CD8-positive, alpha-beta memory T cell (primary cell): ENCODE measurements at places on chromosomes 12 and 14. TPM values are rescaled to one million over a fixed set of nuclear protein-coding genes. Genes with fewer than 3 reads are reported as not detected.

DNA sequence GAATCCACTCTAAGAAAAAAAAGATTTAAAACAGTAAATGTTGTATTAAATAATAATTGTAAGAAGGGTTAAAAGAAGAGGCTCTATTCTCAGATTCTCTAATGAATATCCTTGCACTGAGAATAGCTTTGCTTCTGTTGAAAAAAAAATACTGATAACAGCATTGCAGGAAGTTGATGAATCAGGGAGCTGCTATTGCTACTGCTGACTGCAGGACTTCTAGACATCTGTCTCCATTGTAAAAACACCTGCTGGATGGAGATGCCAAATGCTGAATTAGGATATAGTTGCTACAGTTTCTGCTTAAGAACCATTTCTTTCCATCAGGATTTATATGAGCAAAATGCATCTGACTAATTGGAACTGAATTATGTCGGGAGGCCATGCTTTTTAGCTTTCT lies 50.3 kb upstream of the ANP32D start:
- no peaks in the 10 kb centered on the region for H3K27me3 ChIP-seq
- H3K4me3 ChIP-seq, result no peak overlapping the region
- no peak overlapping the region for H3K27ac ChIP-seq
- no peaks in the 10 kb centered on the region for H3K36me3 ChIP-seq
- no peak for DNase-seq

DNA sequence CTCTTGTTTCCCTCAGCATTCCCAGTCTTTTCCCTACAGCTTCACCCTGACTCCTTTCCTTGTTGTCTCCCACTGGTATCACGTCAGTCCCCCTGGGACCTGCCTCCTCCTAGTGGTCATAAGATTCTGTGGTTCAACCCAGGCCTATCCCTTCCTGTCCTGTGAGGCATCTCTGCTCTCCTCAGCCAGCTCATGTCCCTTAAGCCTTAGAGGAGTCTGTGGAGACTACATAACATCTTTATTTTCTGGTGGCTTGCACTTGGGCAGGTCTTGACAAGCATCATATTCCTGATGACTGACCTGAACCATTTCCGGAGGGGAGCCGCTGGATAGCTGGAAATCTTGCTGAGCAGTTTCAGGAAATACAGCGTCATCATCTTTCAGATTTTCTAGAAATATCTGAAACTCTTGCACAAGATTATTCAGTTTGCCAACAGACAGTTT lies 688 bp downstream of the C12orf71 start:
- H3K4me3 ChIP-seq, result no peak overlapping the region
- H3K4me1 ChIP-seq, result no peaks in the 10 kb centered on the region
- no peaks in the 10 kb centered on the region for H3K27me3 ChIP-seq
- H3K27ac ChIP-seq, result no peak overlapping the region
- H3K36me3 ChIP-seq, result no peaks in the 10 kb centered on the region
- DNase-seq, result no peak

GRCh38 chr12:71576496-71576895 lies 87.2 kb downstream of the ZFC3H1 start:
- H3K27me3 ChIP-seq, result no peaks in the 10 kb centered on the region
- no peaks in the 10 kb centered on the region for H3K36me3 ChIP-seq
- no peak overlapping the region for H3K27ac ChIP-seq
- no peak overlapping the region for H3K4me3 ChIP-seq

- no peak overlapping the region for H3K27ac ChIP-seq
- no peak overlapping the region for H3K4me3 ChIP-seq
- H3K27me3 ChIP-seq, result no peaks in the 10 kb centered on the region
- H3K4me1 ChIP-seq, result no peaks in the 10 kb centered on the region
- H3K36me3 ChIP-seq, result no peaks in the 10 kb centered on the region
These were observed 11.3 kb downstream of the GARIN6 start for GRCh38 chr12:99658671-99659349.

DNA sequence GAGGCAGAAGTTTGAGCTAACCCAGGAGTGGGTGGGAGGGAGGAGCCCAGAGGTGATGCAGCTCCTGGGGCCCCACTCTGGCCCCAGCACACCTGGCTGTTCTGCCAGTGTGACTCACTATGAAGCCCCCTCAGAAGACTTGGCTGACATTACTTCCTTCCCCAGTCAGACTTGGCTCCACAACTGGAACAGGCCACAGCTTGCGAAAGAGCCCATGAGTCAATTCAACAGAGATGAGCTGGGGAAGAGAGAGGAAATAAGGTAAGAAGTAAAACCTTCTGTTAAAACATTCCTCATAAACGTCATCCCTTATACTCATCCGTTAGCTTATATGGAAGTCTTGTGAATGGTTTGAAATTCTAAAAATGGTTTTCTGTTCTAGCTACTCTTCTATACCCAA lies 245.9 kb downstream of the ADAMTS20 start:
- no peaks in the 10 kb centered on the region for H3K27me3 ChIP-seq
- H3K4me1 ChIP-seq, result no peaks in the 10 kb centered on the region
- no peaks in the 10 kb centered on the region for H3K36me3 ChIP-seq
- H3K4me3 ChIP-seq, result no peak overlapping the region
- DNase-seq, result no peak

The MSRB3 gene
- not detected for total RNA-seq

- H3K4me3 ChIP-seq, result no peak overlapping the region
- no peak for DNase-seq
- no peaks in the 10 kb centered on the region for H3K4me1 ChIP-seq
- H3K36me3 ChIP-seq, result no peaks in the 10 kb centered on the region
These were observed 100.2 kb downstream of the PDZRN4 start for GRCh38 chr12:41288142-41288811.

DNA sequence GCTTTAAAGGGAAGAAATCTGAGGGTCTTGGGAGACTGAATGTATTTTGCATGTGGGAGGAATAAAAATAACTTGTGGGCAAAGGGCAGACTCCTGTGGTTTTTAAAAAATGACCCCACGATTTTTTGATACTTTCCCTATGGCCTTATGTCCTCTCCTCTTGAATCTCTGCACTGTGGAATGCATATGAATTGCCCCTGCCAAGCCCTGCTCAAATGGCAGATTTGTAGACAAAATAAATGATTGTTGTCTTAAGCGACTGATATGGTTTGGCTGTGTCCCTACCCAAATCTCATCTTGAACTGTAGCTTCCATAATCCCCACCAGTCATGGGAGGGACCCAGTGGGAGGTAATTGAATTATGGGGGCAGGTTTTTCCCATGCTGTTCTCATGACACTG lies 223.8 kb downstream of the DACT1 start:
- H3K27ac ChIP-seq, result no peak overlapping the region
- no peaks in the 10 kb centered on the region for H3K36me3 ChIP-seq
- H3K4me3 ChIP-seq, result no peak overlapping the region
- no peaks in the 10 kb centered on the region for H3K27me3 ChIP-seq
- no peak for DNase-seq

GRCh38 chr14:99730876-99731546 lies 46.9 kb downstream of the CYP46A1 start:
- H3K36me3 ChIP-seq, result no peaks in the 10 kb centered on the region
- H3K4me1 ChIP-seq, result no peaks in the 10 kb centered on the region
- peaks cover 1% of the 10 kb centered on the region for H3K27me3 ChIP-seq
- no peak for DNase-seq

The EML1 gene
- 1.7 TPM for total RNA-seq
